ENCODE measurements at places on chromosomes 3 and 15. TPM values are rescaled to one million over a fixed set of nuclear protein-coding genes. Genes with fewer than 3 reads are reported as not detected.

The DLG1 gene
- total RNA-seq: 47.9 TPM

The SYNPR gene
- not detected for total RNA-seq

The ERICH6 gene
- not detected for total RNA-seq

The MELTF gene
- 2.7 TPM for total RNA-seq

The TGM5 gene
- 0.38 TPM for total RNA-seq

GRCh38 chr15:94403331-94403730 is 172.0 kb downstream of the MCTP2 start:
- DNase-seq: no peak

- DNase-seq: peak; percentile 35
Measured at GRCh38 chr3:196537319-196537984, 22.3 kb upstream of the SMCO1 start.

- DNase-seq: no peak
Measured at GRCh38 chr15:25811481-25811906, 51.6 kb downstream of the ATP10A start.

DNA sequence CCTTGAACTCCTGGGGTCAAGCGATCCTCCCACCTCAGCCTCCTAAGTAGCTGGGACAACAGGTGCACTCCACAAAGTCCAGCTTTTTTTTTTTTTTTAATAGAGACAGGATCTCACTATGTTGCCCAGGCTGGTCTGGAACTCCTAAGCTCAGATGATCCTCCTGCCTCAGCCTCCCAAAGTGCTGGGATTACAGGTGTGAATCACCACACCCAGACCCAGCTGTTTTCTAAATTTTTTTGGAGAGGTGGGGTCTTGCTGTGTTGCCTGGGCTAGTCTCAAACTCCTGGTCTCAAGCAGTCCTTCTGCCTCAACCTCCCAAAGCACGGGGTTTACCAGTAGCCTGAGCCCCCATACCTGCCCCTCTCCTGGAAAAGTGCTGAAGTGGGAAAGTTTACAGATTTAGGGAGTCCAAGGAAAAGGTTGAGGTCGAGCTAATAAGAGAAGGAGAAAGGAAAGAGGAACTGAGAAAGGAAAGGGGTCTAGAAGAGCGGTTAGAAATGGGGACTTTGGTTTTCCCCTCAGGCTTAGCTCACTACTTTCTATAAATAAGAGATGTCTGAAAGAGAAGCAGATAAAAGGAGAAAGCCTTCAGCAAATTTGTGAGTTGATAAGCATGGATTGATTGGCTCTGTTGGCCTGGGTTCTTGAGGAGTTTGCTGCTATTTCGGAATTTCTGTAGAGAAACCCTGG is 23.6 kb downstream of the UBE2E1 start:
- no peak for DNase-seq

GRCh38 chr15:43118286-43118685 is 12.4 kb upstream of the UBR1 start:
- no peak for DNase-seq

DNA sequence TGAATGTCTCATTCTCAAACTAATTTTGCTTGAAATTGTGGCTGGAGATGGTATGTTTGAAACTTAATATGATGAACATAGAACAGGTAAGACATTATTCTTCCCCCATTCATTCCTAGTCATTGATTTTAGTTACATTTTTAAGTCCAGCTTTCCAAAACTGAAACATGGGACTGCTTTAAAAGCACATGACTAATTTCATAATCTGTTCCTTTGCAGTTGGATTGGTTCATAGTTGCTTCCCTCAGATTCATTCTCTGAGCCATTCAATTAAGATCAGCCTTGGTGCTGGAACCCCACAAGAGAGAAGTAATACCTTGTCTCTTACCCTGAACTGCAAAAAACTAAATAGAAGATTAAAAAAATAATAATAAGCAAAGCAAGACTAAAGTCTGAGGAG is 87.5 kb upstream of the TGFBR2 start:
- DNase-seq: no peak

- no peak for DNase-seq
Measured at GRCh38 chr3:151198849-151199248, 4.2 kb downstream of the GPR171 start.

GRCh38 chr3:10888518-10889090 is 72.6 kb downstream of the SLC6A11 start:
- DNase-seq: no peak

DNA sequence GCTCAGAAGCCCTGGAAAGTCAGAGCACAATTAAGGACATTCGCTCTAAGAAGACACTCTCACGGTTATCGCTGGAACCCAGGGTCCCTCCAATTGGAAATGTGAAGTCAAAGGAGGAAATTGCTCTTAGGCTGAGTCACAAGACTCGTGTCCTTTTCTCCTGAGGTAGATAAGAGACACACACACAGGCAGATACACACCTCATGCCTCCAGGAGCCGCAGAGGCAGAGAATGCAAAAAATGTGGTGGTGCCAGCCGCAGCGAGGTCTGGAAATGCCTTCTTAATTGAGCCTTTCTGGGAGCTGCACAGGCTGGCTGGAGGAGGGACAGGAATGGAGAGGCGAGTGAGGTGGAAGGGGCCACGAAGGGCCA is 189.3 kb downstream of the OPA1 start:
- no peak for DNase-seq

- no peak for DNase-seq
Measured at GRCh38 chr3:116342499-116342898, 102.8 kb downstream of the LSAMP start.

DNA sequence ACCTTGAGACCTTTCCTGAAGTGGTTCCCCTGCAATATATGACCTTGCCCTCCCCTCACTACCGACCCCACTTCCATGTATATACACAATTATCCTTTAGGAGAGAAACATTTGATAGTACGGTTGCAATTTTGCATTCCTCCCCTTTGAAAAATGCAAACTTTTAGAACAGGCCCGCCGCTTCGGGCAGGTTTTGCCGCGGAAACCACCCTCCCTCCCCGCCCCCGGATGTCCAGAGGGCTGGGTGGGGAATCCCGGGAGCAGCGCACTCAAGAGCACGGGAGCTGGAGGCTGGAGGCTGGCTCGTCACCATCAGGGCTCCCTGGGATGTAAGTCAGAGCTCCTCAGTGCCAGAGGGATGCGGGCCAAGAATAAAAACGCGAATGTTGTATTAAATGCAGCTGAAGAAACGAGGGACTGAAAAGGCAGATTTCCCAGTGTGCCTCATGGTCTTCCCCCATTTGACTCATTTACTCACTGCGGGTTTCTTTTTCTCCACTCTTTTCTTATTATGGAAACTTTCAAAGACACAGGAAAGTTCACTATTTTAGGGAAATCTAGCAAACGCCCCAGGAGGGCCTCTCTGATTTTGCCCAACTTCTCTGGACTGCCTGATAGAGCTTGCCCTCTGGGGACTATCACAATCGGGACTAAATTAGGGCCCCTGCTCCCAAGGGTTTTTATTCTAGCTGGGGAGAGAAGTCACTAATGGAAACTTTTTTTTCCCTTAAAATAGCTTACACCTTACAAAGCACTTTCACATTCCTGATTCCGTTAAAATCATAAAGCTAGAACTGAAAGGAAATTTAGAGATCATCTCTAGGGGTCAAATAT is 2.9 kb upstream of the USP3 start:
- peak; percentile 51 for DNase-seq

DNA sequence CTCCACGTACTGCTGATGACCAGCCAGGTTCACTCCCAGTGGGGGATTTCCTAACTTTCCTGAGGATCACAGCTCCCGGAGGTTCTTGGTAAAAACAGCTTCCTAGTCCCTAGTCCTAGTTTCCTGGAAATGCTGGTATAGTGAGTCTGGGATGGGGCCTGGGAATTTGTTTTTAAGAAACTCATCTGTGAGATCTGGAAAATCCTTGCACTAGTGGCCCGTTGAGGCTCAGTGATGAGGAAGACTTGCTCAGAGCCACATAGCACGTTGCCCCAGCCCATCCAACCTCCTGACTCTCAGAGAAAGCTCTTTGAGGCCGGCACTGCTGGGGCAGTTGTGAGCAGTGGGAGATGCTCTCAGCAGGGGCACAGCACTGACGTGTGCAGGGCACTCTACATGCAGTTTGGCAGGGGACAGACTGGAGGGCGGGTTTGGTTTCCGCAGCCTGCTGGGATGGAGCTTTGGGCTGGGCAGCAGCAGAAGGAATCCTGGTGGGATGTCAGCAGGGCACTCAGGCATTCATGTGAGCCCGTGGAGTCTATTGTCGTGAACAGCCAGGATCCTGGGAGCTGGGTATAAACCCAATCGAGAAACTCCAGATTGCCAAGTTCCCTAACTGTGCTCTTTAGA is 31.6 kb downstream of the SAXO2 start:
- no peak for DNase-seq

DNA sequence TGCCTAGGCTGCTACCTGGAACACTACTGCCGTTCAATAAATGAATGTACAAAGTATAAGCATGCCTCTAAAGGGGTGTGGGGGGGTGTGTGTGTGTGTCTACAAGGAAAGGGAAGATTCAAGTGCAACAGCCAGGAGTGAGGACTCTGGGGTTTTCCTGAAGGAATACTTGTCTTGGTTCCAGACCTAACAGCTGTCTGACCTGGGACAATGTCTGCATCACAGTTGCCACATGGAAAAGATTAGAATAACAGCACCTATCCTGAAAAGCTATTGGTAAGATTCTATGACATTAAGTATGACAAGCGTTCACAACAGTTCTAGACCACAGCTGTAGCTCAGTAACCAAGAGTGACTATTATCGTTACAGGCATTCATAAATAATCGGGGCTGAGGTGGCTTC is 345.2 kb downstream of the FOXP1 start:
- DNase-seq: no peak

Measured in activated naive CD8-positive, alpha-beta T cell treated with anti-CD3 and anti-CD28 coated beads for 36 hours (primary cell).